Uterus (tissue), 4 donors: ENCODE measurements at places on chromosomes 3 and 15. TPM values are rescaled to one million over a fixed set of nuclear protein-coding genes. Genes with fewer than 3 reads are reported as not detected.

The DNAH12 gene
- total RNA-seq: 0.77 TPM

The TRH gene
- total RNA-seq: not detected

The COL6A5 gene
- not detected for total RNA-seq

The PCSK6 gene
- total RNA-seq: 1.4 TPM

The GLDN gene
- 2.5 TPM for total RNA-seq

The MORC1 gene
- total RNA-seq: not detected

The MEGF11 gene
- not detected for total RNA-seq

The UQCRC1 gene
- 409 TPM for total RNA-seq
